NCI-H1436 treated with DMSO at 0.1 percent for 48 hours (cell line): ENCODE measurements at places on chromosomes 5 and 9.

DNA sequence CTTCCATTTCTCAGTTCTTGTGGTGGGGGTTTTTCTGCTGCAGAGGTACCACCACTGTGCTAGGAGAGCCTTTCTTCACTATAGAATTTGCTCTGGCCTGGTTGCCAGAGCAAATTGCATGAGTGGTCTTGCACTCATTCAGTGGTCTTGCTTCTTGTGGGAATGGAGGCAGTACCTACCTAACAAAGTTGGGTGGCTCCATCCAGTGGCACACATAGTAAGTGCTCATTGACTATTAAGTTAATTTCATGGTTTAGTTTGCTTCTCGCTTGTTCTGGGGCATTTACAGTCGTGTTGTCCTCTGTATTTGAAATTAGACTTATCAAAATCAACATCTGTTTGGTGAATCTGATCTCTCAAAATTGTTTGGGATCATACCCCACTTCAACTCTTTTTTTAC lies 23.0 kb downstream of the SLC28A3 start:
- no peak for DNase-seq

GRCh38 chr5:16529306-16529705 lies 63.7 kb upstream of the ZNF622 start:
- no peak for DNase-seq

- no peak for DNase-seq
Measured at GRCh38 chr9:71504636-71505035, 263.7 kb downstream of the CEMIP2 start.

DNA sequence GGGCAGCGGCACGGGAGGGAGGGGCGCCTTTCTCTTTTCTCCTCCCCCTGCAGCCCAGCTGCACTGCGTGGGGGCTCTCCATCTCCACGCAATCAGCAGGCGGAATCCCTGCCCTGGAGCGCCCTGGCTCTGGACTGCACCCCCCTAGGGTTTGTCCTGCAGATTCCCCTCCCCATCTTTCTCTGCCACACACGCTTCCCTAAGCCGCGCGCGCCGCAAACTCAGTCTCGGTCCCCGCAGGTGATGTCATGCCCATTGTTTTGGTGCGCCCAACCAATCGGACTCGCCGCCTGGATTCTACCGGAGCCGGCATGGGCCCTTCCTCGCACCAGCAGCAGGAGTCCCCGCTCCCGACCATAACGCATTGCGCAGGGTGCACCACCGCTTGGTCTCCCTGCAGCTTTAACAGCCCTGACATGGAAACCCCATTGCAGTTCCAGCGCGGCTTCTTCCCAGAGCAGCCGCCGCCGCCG lies at the start of gene KCNN2:
Gene KCNN2 (plus strand): TSS at position 347 of the 473 bp plus-strand sequence. CDS start 70 bp downstream, at position 417.
- peak; percentile 2 for DNase-seq

DNA sequence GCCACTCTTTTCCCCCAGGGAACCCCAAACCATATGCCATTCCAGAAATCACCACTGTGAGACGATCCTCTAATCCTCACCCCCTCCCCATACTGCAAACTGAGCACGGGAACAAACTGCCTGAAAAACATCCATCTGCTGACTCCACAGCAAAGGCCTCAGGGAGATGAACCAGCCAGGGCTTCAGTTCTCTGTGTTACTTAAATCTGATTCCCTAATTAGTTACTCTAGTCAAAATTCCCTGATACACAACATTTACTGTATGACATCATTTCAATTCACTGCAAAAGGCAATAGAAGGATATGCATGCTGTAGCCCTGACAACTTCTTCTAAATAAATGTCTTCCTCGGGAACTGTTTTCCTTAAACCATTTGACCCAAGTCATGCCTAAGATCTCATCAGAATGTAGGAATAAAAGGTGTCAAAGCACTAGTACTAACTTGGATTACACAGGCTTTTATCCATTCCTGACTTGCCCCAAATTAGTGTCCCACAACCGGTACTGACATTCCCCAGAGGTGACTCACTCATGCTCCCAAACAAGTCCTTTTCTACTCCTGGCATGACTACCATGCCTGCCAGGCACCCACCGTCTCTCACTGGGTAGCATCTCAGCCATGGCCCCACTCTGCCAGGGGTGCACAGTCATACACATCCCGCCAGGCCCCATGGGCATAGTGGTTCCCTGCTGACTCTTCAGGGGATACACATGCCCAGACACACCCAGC lies 35.0 kb downstream of the MTX3 start:
- DNase-seq, result no peak

GRCh38 chr5:180160215-180160614 lies 48.8 kb downstream of the RASGEF1C start:
- DNase-seq, result no peak

- peak; percentile 76 for DNase-seq
Measured at GRCh38 chr9:83707768-83708514, at the start of gene UBQLN1. Gene UBQLN1, minus strand, starts transcription at chr9:83707958. Its CDS starts 279 bp downstream, at chr9:83707679.

GRCh38 chr5:76553251-76553650 lies 70.0 kb downstream of the F2RL2 start:
- no peak for DNase-seq

DNA sequence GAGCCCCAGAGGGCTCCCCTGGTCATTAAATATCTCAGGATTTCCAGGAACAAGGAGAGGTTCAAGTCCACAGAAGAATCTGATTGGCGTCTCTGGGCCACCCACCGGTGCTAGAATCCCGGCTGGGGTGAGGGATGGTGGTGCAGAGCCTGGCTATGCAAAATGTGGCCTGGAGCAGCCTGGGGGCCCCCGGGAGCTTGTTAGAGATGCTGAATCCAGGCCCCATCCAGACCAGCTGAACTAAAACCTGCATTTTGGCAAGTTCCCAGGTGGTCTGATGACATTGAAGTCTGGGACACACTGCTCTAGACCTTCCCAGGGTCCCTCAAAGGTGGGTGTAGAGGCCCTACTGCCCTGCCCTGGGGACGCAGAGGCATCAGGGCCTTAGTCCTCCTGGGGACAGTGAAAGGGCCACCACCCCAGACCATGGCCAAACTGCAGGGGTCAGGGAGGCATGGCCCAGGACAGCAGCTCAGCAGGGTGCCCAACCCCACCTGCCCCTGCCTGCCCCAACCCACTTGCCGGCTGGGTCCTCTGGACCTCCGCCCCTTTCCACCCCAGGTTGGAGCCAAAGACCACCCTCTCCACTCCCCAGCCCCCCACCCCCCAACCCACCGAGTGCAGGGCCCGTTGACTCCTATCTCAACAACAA lies 34.7 kb downstream of the ADAMTS2 start:
- no peak for DNase-seq

DNA sequence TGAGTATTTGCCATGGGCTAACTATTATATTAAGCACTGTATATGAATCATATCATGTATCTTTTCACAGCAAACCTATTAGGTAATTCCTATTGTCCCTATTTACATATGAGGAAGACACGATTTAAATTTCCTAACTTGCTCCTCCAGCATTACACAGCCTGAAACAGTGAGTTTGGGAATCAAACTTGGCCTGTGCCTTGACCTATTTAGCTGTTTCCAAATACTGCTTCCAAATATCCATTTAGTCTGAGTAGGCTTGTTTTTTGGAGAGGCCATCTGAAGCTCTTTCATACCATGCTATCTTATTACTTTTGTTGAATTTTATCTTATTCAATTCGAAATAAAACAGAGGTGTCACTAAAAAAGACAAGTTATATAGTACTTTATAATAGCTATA lies 447.3 kb upstream of the MPDZ start:
- no peak for DNase-seq

DNA sequence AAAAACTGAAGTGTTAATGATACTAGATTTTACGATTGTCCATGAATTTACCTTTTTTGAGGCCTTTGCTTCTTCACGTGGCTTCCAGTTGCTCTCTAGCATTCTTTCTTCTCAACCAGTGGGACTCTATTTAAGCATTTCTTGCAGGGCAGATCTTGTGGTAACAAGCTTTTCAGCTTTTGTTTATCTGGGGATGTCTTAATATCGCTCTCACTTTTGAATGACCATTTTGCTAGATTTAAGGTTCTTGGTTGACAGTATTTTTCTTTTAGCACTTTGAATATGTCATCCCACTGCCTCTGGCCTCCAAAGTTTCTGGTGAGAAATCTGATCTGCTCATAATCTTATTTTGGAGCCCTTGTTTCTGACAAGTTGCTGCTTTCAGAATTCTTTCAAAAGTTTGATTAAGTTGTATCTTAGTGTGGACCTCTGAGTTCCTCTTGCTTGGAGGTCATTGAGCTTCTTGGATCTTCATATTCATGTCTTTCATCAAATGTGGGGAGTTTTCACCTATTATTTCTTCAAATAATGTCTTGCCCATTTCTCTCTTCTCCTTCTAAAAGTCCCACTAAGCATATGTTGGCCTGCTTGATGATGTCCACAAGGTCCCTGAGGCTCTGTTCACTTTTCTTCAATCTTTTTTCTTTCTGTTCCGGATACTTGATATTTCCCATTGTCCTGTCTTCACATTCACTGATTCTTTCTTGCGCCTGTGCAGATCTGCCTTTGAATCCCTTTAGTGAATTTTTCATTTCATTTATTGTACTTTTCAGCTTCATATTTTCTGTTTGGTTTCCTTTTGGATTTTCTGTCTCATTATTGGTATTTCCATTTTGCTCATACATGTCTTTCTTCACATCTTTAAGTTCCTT lies 8.8 kb downstream of the EXOC3 start:
- DNase-seq, result no peak

GRCh38 chr5:149015561-149015960 lies 47.3 kb downstream of the SH3TC2 start:
- DNase-seq, result no peak

GRCh38 chr9:33697171-33697570 lies 98.2 kb upstream of the PRSS3 start:
- no peak for DNase-seq

DNA sequence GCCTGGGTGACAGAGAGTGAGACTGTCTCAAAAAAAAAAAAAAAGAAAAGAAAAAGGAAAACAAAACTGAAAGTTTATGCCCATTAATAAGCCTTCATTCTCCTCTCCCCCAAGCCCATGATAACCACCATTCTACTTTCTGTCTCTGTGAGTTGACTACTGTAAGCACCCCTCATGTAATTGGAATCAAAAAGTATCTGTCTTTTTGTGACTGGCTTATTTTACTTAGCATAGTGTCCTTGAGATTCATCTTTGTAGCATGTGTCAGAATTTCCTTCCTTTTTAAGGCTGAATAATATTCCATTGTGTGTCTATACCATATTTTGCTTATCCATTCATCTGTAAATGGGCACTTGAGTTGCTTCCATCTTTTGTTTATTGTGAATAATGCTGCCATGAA lies 14.0 kb upstream of the TMEM171 start:
- DNase-seq, result no peak

DNA sequence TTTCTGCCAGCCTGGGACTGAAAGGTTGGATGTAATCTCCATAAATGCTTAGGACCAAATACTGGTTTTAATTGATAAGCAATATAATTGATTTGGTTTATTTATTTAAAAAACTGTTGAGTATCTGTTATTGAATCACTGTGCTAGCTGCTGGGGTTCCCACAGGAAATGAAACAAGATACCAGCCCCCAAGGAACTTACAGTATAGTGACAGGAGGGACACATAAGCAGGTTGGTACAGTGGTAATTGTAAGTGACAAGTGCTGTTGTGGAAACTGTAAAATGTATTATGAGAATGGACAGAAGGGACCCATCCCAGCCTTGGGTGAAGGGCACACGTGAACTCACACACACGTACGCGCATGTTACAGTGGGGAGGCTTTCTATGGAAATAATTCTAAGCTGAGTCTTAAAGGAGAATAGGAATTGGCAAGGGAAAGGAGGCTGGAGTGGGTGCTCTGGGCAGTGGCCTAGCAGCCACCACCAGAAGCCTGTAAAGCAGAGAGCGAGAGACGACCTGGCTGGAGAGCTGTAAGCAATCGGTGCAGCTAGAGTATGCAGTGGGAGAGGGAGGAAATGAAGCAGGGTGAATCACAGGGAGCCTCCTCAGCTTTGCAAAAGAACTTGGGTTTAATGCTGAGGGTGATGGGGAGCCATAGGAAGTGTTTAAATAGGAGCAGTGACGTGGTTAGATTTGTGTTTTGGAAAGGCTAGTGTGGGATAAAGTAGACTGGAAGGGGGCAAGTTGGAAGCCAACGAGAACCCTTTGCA lies 39.3 kb downstream of the GLRA1 start:
- no peak for DNase-seq

DNA sequence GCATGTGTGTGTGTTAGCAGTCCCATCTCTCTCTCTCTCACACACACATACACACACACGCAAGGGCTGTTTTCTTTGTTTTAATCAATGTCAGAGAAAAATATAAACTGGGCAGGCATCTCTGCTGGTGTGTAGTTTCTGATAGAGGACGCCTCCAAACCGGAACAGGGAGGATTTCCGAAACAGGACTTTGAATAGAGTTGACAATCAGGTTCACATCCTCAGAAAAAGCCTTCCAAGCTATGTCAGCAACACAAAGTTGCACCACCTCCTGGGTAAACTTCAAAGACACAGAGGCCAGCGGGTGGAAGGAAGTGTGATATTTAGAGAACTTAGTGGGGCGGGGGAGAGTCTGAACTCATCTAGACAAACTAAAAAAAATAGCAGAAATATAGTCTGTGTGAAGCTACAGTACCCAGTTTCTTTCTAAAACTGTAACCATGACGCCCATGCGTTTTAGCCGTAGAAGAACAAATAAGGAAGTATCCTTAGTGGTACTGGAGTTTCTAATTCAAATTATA lies 1.2 kb downstream of the ST8SIA4 start:
- no peak for DNase-seq

GRCh38 chr5:154312000-154312399 lies 121.5 kb downstream of the GALNT10 start:
- DNase-seq, result no peak

DNA sequence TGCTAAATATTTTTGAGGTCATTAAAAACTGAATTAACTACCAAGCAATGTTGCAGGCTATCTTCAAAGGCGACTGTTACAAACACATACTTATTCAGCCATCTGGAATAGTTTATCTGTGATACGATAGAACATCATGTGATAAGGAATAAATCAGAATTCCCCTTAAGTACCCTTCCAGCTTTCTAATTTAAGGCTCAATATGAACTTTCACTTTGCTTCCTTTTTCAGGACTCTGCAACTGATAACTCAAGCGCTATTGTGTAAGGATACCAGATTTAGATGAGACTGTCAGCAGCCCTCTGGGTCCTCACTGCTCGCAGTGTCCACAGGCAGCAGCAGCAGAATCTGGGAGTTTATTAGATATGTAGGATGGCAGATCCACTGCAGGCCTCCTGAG lies 416.3 kb downstream of the SPATA31D1 start:
- no peak for DNase-seq

GRCh38 chr5:138258704-138259292 lies 15.6 kb downstream of the GFRA3 start:
- no peak for DNase-seq

GRCh38 chr5:146428658-146429057 lies 18.5 kb upstream of the TCERG1 start:
- DNase-seq, result no peak

- DNase-seq, result no peak
Measured at GRCh38 chr9:117400171-117400570, 14.7 kb downstream of the ASTN2 start.
